ENCODE measurements at places on chromosomes 1 and 21. TPM values are rescaled to one million over a fixed set of nuclear protein-coding genes. Genes with fewer than 3 reads are reported as not detected.

DNA sequence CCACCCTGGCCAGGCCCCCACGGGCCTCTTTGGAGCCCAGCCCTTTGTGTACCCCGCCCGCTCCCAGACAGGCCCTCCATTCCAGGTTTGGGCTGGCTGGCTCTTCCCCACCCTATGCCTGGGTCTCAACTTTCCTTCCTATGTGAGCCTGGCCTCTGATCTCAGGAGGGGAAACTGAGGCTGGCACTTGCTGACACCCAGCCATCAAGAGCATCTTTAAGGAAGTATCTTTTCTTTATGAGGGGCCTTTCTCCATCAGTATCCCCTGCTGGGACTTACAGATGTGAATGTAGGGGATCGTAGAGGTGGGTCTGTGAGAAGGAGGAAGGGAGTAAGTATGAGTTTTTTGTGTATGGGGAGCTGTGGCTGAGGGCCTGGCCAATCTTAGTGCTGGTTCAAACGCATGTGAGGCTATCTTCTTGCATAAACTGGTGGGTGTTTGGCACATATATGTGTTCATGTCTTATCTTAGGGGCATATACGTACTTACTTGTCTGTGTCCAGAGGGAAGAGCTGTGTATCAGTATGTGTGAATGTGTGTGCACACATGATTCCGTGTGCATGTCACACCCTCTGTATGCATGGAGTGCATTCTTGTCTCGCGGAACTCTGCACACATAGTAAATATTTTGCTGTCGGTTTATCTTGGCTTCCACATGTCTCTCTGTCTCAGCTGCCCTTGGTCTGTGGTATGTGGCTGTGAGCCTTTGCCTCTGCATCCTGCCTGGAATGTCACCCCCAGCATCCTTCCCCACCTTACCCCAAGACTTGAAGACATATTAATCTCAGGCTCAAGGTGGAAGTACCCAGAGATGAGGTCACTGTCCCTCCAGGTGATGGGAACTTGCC is 5.4 kb downstream of the NECTIN4 start:
- no peak for DNase-seq

- DNase-seq, result peak; percentile 69
Observed at GRCh38 chr1:28091043-28091781, 2.8 kb upstream of the EYA3 start.

DNA sequence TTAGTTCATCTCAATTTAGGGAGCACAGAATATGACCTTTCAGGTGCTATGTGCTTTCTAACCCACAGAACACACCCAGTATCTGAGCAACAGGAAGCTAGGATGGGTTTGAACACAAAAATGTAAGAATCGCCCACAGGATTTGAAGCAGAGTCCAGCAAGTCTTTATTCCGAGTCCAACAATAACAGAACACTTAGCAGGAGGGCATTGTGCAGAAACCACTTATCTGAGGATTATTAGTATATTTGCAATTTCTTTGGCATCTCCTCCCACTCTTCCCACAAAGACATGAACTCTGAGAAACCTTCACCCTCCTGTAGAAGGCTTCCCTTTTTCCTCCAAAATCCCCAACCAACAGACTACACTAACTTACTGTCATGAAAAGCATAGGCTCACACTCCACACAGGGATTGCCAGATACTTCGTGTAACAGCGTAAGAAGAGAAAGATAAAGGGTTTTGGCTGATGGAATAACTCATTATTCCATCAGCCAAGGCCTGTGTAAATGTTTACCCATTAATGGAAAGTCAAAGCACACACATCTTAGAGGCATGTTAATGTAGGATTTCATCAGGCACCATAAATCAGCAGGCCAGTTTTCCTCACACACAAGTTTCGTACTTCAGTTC is 16.1 kb downstream of the SIPA1L2 start:
- peak; percentile 83 for DNase-seq

- no peak for DNase-seq
Observed at GRCh38 chr1:205593532-205593931, 38.3 kb downstream of the ELK4 start.

GRCh38 chr1:198649232-198649967 is 10.6 kb downstream of the PTPRC start:
- DNase-seq, result no peak

DNA sequence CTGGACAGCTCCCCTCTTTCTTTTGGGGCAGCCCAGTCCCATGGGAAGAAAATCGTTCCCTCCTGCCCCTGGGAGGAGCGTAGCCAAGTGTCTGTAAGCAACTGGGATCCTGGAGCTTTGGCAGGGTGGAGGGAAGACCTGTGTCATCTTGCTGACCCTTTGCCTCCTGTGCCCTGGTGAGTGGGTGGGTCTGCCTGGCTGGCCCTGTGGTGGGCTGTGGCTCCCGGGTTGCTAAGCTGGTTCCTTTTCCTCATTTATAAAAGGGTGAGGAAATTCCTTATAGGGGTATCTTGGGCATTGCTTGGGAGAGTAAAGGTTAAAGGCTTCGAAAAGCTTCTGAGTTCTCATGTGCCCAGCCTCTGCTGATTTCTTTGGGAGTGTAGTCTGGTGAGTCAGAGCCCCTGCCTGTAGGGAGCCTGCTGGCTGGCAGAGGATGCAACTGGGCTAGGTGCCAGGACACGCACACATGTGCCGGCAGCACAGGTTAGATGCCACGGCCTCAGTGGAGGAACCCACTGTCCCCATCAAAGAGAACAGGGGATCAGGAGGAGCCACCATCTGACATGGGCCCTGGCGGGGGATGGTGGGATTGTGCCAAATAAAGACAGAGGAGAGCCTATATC is 85.2 kb downstream of the ARHGEF10L start:
- peak; percentile 76 for DNase-seq

DNA sequence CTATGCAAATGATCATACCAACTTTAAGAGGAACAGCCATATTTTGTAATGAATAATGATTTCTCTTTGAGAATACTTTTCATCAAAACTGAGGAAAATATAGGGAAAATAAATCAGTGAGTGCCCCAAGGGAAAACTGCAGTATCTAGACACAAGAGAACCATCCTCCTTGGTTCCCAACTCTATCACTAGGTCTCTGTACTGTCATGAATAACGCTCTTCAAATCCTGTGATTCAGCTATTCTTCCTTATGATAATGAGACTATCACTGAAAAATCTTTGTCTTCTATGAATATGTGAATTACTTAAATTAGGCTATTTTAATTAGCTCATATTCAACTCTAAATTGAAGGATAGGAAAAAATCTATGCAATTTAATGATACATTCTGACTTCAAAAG is 2.3 kb downstream of the OR2L5 start:
- DNase-seq, result no peak

DNA sequence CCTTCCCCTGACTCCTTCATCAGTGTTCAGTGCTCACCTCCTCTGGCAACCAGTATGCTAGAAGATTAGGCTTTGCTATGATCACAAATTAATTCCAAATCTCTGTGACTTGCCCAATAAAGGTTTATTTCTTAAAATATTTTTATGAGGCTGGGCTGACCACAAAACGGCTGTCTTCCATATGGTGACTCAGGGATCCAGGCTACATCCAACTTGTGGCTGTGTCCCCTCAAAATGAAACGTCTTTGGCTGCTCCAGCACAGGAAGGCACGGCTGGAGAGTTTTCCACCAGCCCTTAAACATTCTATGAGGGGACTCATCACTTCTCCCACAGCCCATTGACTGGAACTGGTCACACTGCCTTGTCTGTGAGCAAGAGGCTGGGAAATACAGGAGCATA is 131.5 kb downstream of the HUNK start:
- DNase-seq, result no peak

GRCh38 chr1:181451661-181452230 is 31.6 kb upstream of the CACNA1E start:
- peak; percentile 3 for DNase-seq

DNA sequence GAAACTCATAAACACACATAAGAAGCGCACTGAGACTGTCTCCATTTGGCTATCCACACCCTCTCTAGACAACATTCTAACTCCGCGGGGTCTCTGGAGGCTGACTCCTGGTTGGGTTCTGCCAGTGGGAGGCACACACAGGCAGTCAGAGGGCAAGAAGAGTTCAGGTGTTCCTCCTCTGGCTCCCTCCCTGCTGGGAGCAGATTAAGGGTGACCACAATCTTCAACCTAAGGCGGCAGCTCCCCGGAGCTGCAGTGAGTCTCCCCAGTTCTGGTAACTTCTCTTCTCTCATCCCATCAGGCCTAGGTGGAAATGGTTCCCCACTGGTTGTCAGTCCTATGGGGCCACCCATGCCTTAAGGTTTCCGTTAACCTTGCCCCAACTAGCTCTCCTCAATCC is 7.4 kb upstream of the TENT5C start:
- DNase-seq, result no peak

DNA sequence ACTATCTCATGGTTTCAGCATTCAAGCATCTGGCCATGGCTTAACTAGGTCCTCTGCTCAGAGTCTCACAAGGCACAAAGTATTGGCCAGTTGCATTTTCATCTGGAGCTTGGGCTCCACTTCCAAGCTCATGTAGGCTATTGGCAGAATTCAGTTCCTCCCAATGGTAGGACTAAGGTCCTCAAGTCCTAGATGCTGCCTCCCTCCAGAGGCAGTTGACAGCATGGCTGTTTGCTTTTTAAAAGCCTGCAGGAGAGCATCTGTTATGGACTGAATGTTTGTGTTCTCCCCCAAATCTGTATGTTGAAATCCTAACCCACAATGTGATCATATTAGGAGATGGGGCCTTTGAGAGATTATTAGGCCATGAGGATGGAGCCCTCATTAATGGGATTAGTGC is 38.0 kb upstream of the HLX start:
- no peak for DNase-seq

DNA sequence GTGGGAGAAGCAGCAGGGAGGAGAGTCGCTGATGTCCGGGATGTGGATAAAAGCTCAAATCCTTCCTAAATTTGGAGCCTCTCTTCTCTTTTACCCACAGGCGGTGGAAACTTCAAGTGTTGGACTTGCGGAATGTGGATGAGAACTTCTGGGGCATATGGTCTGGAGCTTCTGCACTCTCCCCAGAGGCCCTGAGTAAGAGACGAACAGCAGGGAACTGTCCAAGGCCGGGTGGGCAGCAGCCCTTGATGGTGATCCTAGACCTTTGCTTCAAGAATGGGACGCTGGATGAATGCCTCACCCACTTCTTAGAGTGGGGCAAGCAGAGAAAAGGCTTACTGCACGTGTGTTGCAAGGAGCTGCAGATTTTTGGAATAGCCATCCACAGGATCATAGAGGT is 1.9 kb downstream of the PRAMEF12 start:
- no peak for DNase-seq

- peak; percentile 66 for DNase-seq
Observed at GRCh38 chr1:237411621-237412020, 369.6 kb downstream of the RYR2 start.

DNA sequence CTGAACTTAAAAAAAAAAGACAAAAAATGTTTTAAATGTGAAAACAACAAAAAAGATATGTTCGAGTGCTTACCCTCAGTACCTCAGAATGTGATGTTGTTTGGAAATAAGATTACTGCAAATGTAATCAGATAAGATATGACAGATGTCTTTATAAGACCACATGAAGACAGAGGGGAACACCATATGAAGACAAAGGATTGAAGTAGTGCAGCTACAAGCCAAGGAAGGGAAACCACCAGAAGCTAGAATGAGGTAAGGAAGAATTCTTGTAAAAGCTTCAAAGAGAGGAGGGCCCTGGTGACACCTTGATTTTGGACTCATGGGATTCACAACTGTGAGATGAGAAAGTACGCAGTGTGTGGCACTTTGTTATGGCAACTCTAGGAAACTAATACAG is 15.4 kb downstream of the ASB17 start:
- no peak for DNase-seq

DNA sequence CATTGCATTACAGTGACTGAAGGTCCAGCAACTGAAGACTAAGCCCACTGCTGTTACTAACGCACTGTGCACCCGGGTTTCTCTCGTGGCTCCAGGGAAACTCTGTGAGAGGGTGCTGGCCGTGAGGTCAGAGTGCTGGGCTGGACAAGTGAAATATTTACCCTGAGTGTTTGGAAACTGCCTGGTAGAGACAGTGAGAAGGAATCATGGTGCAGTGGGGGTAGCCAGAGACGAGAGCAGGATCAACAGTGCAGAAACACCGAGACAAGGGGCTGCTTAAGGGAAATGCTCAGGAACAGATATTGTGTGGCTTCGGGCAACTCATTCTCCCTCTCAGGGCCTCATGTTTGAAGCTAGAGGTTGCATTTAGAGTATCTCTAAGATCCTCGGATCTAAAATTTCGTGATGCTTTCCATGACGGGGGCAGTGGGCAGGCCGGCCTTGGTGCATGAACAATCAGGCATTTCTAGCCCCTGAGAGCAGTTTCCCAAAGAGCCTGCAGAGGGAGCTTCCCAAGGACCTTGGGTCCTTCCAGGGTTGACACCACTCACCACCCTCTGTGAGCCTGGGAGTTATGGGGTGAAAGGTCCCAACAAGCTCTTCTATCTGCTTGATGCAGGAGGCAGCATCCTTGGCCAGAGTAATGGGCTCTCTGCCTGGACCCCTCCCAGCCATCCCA is 9.7 kb downstream of the CD2 start:
- DNase-seq, result peak; percentile 54

- no peak for DNase-seq
Observed at GRCh38 chr1:77146270-77146669, 73.0 kb downstream of the PIGK start.

- DNase-seq, result peak; percentile 74
Observed at GRCh38 chr1:205775717-205776056, 405 bp upstream of the RAB29 start.

DNA sequence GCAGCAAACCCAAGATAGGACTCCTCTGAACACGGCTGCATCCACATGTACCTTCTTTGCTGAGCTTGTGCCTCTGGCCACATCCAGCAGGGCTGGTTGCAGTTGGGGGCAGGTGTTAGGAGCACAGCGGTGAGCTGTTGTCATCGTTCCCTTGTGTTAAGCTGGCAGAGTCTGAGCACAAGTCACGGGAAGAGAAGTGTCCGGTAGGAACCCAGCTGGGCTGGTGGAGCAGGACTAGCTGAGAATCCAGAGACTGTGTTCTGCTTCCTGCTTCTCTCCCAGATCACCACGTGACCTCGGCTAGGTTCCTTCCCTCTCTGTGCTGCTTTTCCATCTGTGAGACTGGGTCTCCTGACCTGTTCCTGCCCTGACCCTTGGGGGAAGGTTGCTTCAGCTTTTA is 105.1 kb downstream of the PCBP3 start:
- no peak for DNase-seq

TMPRSS15 gene
- total RNA-seq, result not detected

RNU1-2 gene
- under 0.01 TPM for total RNA-seq

IRF6 gene
- 30.3 TPM for total RNA-seq

OR10Z1 gene
- total RNA-seq, result not detected

PRR9 gene
- total RNA-seq, result not detected

SMPDL3B gene
- total RNA-seq, result 17.9 TPM

CRP gene
- not detected for total RNA-seq

CD164L2 gene
- total RNA-seq, result not detected

CD1D gene
- total RNA-seq, result 1.4 TPM

NPHP4 gene
- 4.0 TPM for total RNA-seq

GJA8 gene
- total RNA-seq, result not detected

URB2 gene
- 13.4 TPM for total RNA-seq

ST6GALNAC5 gene
- 0.80 TPM for total RNA-seq

SYCP1 gene
- not detected for total RNA-seq

MAP3K6 gene
- 15.8 TPM for total RNA-seq

CDA gene
- total RNA-seq, result 13.0 TPM

Data from renal cortical epithelial cell (primary cell).